Stimulated activated CD4-positive, alpha-beta T cell treated with anti-CD3 and anti-CD28 coated beads, Interleukin-4, amount 100 ng/mL, for 1 hour (primary cell): ENCODE measurements at places on chromosomes 5 and 9.

GRCh38 chr5:135551593-135552447 lies 16.1 kb upstream of the NEUROG1 start:
- peak; percentile 40 for DNase-seq

DNA sequence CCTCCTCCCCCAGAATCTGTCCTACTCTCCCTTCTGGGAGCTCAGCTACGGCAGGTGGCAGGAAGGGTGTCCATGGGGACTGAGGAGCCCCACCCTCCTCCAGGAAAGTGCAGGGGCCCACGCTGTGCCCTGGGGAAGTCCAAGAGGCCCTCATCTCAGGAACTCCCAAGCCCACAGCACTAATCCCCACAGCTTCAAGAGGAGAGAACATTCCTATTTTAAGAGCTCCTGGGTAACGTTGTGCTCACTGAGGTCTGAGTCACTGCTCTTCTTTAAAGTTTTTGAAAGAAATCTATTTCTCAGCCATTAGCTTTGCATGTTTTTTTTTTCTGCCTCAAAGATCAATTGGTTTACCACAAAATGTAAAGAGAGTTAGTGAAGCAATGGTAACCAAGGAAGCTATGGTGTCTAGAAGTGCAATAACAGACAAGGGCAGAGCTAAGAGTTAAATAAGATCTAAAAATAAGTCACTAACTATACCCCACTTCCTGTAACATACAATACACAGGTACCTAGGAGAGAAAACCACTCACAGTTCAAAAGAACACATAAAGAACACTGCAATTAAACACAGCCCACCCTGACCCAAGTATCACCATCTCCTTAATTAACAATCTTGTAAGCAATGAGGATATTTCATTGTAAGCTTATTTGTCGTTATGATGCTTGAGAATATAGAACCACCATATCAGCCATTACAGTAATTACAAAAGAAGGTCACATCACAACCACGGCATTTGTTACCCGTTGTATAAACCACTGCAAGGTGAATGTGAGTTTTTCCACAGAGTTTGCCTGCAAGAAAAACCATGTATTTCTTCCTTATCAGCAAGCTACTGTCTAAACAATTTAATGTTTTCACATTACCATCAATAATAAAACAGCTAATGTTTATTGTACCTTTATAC lies 382.3 kb upstream of the SLC30A5 start:
- no peak for DNase-seq

GRCh38 chr9:15274425-15274824 lies 32.6 kb downstream of the TTC39B start:
- DNase-seq: no peak

- no peak for DNase-seq
These were observed 118.0 kb downstream of the PRKACG start for GRCh38 chr9:68895741-68896478.

DNA sequence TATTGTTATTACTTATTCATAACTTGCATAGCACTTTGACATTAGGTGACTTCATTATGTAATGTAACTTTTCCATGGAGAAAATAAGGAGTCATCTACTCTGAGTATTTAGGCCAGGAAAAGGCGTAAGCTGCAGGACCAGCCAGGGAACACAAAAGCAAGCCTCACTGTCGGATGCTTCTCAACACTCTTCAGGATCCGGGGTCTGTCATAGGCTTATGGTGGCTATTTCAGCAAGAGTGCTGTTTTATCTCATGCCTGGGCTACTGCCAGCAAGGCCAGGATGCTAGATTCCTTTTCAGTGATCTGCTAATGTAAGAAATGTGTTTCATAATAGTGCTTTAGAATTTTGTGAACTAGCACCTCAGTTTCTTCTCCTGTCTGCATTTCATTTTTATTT lies 162.4 kb downstream of the CHSY3 start:
- DNase-seq: no peak

GRCh38 chr5:127840198-127840524 lies 137.0 kb downstream of the CCDC192 start:
- no peak for DNase-seq

- no peak for DNase-seq
These were observed 172.6 kb upstream of the KIF2A start for GRCh38 chr5:62133426-62133825.

DNA sequence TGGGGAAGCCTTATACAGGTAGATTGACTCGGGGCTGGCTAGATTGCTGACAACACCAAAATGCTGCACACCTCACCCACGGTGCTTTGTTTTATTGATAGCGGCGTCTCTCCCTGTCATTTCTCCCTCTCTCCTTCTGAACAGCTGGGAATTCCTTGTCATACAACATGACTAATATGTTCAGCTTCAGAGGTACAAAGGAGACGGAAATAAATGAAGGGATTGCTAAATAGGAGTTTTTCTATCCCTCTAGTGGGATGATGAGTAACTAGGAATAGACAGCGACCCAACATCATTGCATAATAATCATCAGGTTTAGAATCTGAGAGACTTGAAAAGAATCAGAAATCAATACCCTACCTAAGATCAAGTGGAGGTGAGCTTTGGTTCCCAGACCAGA lies 337.7 kb upstream of the PANK3 start:
- DNase-seq: no peak

GRCh38 chr9:495739-496138 lies 281.1 kb downstream of the DOCK8 start:
- DNase-seq: no peak

GRCh38 chr5:12683249-12683648 lies 779.0 kb upstream of the CTNND2 start:
- no peak for DNase-seq

DNA sequence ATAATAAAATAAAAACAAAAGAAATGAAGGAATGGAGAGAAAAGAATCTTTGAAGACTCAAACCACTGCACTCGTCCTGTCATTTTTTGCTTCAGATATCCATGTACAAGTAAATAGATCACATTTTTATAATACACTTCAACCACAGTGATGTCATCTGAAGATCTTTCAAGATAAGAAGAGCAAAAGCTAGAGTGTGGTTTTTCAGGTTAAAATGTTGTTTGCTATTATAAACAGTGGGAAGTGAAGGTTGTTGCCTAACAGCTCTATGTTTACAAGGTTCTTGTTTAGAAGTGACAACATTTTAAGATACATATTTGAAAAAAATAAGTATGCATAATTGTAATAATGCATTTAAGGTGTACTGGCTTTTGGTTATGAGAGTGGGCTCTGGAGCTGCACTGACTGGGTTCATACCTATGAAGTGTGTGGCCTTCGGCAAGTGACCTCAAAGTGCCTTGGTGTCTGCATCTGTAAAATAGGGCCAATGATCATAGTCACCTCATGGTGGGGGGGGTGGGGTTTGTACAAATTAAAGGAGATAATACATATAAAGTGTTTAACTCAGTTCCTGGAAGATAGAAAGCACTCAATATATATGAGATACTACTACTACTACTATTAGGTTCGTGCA lies 45.5 kb upstream of the IL7R start:
- no peak for DNase-seq

GRCh38 chr9:111150181-111150580 lies 111.9 kb upstream of the LPAR1 start:
- DNase-seq: no peak

DNA sequence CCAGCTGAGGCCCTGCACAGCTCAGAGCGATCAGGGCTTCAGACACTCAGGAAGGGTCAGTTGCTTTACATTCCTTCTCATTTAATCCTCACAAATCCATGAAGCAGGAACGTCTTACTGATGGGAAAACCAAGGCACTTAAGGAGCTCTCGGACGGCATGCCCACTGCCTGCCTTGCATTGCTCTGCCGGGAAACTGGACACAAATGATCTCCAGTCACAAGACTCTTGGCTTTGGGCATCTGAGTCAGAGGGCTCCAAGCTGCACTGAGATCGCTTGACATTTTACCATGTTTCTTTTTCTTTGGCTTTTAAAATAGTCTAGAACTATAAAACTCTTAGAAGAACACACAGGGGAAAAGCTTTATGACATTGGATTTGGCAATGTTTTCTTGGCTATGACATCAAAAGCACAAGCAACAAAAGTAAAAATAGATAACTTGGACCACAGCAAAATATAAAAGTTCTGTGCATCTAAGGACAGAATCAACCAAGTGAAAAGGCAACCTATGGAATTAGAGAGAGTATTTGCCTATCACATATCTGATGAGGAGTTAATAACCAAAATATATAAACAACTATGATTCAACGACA lies 43.6 kb upstream of the HRH2 start:
- DNase-seq: no peak

DNA sequence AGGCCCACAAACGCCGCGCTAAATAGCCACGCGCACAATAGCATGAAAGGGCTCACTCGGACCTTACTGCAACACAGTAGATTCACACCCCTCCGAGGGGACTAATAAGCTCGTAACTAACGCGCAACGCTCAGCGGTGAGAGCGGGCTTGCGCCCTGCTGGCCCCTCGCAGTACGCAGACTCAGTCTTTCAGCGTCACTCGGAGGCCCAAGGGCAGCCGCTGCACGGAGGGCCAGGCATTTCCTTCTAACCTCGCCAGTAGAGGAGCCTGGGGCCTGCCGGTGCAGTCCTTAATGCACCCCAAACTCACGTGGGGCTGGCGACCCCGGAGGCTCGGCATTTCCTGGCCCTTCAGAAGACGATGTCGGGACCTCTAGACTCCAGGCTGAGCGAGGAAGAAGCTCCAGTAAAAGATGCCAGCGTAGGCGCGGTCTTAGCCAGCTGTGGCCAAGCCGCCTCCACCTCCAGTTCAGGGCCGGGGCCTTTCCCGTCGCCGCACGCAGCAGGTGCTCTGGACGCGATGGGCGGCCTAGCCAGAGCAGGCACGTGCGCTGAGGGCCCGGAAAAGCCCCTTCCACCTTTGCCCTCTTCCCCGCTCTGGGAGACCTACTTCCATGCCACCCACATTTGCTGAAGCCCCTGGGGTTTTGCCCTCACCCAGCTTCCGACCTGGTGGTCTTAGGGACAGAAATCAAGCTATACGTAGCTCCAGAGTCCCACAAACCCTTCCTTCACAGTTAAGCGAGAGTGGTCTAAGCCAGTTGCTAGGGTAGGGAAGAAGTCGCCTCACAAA lies 38.3 kb upstream of the TIFAB start:
- no peak for DNase-seq

DNA sequence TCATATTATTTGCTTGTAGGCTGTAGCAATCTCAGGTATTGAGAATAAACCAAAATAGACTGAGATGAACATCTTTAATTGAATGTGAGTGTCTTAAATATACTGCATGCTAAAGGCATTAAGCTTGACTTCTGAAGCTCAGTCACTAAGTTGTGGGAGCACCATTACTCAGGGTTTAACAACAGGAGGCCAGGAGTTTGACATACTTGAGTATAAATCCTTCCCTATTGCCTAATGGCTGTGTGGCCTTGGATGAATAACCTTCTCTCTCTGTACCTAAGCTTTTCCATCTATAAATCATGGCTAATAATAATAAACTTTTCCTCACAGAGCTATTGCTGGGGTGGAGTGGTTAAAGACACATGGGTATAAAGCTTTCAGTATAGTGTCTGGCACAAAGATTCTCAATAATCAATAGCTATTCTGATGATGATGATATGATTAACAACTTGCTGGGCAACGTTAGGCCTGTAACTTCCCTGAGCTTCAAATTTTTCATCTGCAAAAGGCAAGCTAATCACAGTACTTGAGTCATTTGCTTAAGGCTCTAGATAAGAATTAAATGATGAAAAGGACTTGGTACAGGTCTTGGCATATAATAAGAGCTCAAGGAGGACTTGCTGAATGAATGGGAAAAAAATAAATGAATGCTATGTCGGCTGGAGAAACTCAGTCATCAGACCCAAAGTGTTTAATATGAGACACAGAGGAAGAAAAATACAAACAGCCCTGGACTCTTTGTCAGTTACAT lies 174.0 kb upstream of the IL12B start:
- no peak for DNase-seq

- DNase-seq: peak; percentile 32
These were observed 27.9 kb downstream of the PCDH1 start for GRCh38 chr5:141850244-141850768.

- DNase-seq: no peak
These were observed 73.4 kb downstream of the C9orf85 start for GRCh38 chr9:71984831-71985281.

GRCh38 chr5:115758356-115758755 lies 58.1 kb downstream of the CDO1 start:
- no peak for DNase-seq
